ENCODE measurements at places on chromosomes 6 and 20.

- DNase-seq, result peak; percentile 93
Measured at GRCh38 chr6:152458648-152459644, 178.2 kb downstream of the SYNE1 start.

- peak; percentile 5 for DNase-seq
Measured at GRCh38 chr20:64131406-64131805, 24.0 kb upstream of the NPBWR2 start.

- DNase-seq, result no peak
Measured at GRCh38 chr6:108921547-108922361, 73.5 kb downstream of the ARMC2 start.

GRCh38 chr6:33305052-33305451 lies 6.3 kb upstream of the RGL2 start:
- DNase-seq, result no peak

GRCh38 chr6:40179496-40179895 lies 245.2 kb upstream of the MOCS1 start:
- DNase-seq, result no peak

- no peak for DNase-seq
Measured at GRCh38 chr20:47201074-47201730, 155.3 kb downstream of the ZMYND8 start.

- DNase-seq, result no peak
Measured at GRCh38 chr20:51695574-51696303, 72.5 kb downstream of the ATP9A start.

DNA sequence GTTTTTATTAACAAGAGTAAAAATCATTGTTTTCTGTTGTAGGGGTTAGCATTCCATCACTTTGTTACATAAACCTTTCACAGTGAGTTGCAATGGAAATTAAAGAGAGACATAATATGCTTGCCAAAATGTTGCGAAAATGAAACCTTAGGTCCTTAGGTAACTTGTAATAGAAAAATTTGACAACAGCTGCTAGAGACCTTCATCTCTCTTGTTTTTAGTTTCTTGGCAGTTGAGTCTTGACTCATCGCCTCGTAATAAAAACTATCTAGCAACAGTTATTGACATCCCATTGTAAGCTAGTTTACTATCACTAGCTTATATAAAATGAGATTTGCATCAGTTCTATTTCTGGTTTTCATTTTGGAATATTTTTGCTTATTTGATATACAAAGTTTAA lies 179.0 kb upstream of the MMS22L start:
- DNase-seq, result no peak

- DNase-seq, result peak; percentile 23
Measured at GRCh38 chr20:48186915-48187314, 401.6 kb upstream of the SULF2 start.

DNA sequence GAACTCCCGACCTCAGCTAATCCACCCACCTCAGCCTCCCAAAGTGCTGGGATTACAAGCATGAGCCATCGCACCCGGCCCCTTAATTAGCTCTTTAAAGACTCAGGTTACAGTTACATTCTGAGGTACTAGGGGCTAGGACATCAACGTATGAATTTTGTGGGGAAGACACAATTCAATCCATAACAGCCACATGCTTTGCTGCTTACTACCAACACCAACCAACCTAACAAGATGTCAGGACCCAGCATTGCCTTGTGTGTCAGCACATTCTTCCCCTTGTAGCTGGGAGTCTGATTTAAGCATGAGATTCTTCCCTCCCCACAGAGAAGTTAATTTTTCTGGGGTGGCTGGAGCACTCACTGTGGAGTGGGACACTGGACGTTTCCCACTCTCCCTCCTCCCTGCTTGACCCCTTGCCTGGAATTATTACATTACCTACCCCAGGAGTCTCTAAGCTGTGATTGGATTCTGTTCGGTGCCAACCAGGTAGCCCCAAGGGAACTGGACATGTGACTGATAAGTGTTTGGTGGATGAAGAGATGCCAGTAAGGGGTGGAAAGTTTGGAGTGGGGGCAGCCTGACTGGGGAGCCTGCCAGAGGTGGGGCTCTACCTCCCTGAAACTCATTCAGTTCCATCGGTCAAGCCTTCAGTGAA lies 5.6 kb upstream of the PXMP4 start:
- no peak for DNase-seq

DNA sequence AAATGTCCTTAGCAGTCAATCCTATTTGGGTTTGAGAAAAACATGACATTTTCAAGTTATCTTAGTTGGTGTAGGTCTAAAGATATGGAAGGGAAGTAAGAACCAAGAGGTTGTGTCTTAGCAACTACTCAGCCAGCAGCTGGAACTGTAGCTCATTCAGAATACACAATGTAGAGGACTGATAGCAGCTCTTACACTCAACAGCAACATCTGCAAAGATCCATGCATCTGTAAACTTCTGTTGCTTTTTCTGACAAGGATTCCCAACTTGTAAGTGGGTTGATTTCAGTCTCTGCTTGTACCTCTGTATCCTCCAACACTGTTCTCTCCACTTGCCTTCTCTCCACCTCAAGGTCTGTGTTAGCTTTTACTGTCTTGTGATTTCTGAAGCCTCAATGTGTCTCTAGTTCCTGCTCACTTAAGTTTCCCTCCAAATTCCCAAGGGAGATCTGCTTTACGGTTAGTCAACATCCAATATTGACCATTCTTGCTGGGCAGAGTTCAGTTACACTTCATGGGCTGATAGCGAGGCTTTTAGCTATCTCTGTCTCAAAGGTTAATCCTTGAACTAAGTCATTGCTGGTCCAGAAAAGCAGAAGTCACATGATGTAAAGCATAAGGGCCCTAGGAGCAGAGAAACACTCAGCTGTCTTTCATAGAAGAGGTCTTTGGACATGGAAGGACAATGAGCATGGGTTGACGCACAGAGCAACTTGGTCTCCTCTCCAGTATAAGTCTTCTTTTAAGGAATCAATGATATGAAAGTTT lies 71.6 kb upstream of the LGSN start:
- DNase-seq, result no peak

- no peak for DNase-seq
Measured at GRCh38 chr6:101826678-101827077, 433.2 kb downstream of the GRIK2 start.

GRCh38 chr6:137181891-137182653 lies 8.6 kb upstream of the IL22RA2 start:
- no peak for DNase-seq

DNA sequence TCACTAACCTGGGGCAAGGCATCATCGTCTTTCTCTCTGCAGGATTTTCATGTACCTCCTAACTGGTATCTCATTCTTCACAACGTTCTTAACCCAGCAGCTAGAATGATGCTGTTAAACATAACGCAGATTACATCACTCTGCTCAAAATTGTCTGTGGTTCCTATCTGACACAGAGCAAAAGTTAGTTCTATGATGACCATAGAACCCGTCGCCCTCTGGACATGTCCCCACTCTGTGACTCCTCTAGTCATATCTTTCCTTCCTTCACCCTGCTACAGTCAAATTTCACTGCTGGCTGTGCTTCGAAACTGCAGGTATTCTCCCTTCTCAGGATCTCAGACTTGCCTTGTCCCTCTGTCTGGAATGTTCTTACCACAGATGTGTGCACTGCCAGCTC lies 87.4 kb upstream of the TPD52L1 start:
- no peak for DNase-seq

DNA sequence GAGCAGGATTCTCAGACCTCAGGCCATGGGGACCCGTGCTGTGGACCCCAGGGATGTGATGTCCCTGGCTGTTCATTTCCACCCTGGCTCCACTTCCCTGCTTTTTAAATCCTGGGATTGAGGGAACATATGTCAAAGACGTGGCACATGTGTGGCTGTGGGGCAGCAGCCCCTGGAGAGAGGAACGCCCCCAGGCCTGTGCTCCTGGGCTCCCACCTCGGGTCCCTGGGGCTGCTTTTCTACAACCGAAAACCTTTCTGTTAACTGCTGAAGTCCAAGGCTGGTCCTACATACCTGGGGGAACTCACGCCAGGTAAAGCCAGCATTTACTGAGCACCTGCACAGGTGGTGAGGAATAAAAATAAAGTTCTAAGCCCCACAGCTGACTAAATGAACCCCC lies 102.3 kb upstream of the FRMD1 start:
- DNase-seq, result no peak

DNA sequence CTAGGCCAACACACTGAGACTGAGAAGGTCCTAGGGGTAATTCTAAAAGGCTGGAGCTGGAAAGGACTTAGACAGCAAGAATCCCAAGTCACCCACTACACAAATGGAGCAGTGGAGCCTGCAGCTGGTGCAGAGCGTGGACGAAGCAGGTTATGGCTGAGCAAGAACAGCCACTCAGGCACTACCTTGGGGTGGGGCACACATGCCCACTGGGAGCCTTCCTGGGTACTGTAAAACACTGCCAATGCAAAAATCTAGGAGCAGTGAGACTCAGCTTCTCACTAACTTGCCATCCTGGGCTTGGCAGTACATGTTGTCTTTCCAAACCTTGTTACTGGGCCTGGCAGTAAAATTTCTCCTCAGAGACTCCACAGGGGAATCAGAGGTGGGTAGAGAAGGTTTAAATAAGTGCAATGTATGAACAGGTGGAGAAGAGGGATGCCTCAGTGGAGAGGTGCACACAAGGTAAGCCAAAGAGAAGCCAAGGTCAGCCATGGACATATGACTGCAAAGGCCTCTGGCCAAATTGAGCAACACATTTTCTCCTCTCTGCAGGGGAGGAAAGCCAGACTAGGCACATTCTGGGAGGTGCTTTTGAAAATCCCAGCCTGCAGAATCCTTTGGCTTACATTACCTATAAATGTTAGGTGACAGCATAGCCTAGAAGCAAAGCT lies 105.6 kb downstream of the TNFRSF21 start:
- no peak for DNase-seq

GRCh38 chr20:5211803-5212714 lies 85.3 kb downstream of the CDS2 start:
- DNase-seq, result no peak

GRCh38 chr6:106519460-106520394 lies 109.6 kb downstream of the RTN4IP1 start:
- DNase-seq, result peak; percentile 79

DNA sequence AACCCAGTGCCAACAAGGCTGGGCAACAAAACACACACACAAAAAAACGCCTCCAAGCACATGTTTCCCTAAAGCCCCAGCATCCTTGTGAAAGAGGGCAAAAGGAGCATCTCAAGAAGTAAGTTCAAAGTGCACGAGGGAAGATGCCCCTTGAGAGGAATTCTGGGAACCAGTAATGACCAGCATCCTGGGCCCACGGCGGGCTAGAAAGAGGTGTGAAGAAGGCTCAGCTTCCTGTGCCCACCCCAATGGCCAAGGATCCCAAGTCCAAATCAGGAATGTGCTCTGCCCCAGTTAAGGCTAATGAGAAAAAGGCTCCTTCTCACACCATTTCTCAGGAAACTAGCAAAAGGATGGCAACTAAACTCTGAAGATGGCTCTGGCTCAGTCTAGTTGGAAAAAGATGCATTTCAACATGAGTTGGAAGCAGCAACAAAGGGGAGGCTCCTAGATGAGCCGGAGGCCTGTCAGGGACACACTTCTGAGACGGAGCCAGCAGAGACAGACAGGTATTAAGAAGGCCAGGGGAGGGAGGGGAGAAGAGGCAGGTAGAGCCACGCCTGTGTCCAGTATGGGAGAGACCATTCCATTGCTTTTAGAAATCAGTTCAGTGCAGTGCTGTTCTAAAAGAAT lies 3.2 kb downstream of the RIMS4 start:
- no peak for DNase-seq

- DNase-seq, result no peak
Measured at GRCh38 chr20:19122395-19122794, 90.0 kb upstream of the SLC24A3 start.

DNA sequence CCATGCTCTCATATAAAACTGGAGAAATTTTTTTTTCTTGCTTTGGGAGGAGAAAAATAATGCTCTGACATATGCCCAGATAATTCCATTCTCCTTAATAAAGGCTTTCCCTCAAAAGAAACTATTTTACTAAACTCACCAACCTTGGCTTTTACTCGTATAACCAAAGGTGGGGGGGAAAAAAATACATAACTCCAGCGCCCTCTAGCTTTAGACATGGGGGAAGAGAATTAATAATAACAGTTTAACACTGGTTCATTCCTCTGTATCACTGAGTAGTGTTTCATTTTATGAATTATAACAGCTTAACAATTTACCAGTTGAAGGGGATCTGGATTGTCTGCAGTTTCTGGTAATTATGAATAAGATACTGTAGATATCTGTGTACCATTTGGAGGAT lies 1226.1 kb downstream of the GRIK2 start:
- no peak for DNase-seq

DNA sequence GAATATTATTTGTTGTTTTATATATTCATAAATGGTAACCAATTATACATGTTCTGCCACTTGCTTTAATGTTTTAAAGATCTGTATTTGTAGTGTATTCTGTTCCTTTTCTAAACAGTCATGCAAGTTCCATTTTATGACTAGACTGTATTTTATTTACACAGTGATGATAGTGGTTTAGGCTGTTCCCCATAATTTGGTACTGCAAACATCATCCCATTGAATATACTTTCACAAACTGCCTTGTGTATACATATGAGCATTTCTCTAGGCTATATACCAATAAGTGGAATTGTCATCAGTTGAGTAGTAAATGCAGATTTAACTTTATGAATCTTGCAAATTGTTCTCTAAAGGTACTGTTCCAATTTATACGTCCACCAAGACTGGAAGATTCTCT lies 738.0 kb downstream of the EPHA7 start:
- no peak for DNase-seq

DNA sequence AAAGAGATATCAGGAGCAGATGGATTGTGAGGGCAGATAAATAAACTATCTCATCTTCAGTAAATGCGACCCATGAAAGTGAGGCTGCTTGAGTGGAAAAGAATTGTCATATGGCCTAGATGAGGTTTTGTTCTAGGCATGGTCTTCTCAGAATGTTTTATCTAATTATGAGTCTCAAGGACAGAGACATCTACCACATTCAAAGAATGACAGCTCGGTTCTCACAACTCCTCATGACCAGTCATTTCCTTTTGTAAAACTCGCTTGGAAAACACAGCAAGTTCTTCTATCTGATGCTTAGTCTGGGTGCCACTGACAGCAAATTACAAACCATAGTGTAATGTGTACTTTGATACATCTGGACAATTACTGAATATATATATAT lies 140.5 kb downstream of the CCDC170 start:
- DNase-seq, result no peak
